ENCODE measurements at places on chromosomes 4 and X. TPM values are rescaled to one million over a fixed set of nuclear protein-coding genes. Genes with fewer than 3 reads are reported as not detected.
A peak's percentile ranks its signal among the peaks of the same experiment; 100 is the strongest.

GRCh38 chr4:98613453-98614075, 44.8 kb downstream of the TSPAN5 start:
- no peak for DNase-seq

DNA sequence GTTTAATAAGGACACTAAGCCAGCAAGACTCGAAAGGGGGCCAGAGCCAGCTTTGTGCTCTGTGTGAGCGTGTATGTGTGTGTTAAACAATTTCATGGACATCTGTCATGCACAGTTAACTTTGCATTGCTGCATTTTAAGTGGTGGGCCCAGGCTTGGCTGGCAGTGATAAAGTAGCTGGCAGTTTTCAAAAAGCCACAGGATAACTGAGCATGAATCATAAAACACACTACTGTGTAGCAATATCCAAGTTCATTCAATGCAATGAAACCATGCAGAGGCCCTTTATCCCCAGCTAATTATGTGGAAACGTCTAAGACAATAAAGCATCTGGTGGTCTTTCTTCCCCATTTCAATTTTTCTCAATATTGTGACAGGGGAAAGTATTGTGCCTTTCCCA, 132.9 kb downstream of the NKX6-1 start:
- no peak for DNase-seq

DNA sequence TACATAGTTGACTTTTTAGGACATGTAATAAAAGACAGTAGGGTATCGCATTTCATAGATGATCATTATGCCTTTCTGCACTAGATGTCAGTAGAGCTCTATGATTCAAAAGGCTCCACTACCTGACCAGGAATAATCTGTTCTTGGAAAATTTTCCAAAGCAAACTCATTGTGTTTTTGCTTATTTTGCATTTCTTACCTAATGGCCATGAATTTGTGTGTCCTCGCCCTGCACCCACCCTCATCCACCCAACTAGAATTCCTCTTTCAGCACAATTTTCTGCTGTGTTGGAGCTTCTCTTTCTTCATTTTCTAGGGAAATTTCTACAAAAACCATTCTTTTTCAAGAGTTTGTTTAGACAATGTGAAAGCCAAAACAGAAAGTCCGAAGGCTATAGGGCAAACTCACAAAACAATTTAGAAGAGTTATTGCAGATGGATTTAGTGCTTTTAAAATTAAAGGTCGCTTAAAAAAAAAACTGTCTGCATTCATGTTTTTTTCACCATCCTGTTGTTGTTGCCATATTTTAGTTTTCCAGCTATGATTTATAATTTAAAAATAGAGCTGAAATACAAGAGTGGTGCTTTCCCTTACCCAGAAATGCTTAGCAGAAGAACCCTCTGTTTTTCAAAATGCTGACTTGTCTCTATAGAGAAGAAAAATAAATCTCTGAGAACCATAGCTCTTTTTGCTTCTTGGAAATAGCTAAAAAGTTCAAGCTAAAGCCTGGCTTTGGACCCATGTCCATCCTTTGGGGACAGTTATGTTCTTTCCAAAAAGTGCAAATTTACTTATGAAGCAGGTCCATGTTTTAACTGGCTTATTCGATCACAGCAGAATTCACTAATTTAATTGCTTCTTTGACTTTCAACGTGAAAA, 183.7 kb downstream of the SPATA18 start:
- peak; percentile 74 for DNase-seq

- no peak for DNase-seq
Observed at GRCh38 chr4:22766068-22766467, 73.3 kb downstream of the GBA3 start.

GRCh38 chrX:116357329-116357728, 79.1 kb upstream of the SLC6A14 start:
- no peak for DNase-seq

GRCh38 chrX:115264009-115264408, 25.5 kb upstream of the LUZP4 start:
- no peak for DNase-seq

DNA sequence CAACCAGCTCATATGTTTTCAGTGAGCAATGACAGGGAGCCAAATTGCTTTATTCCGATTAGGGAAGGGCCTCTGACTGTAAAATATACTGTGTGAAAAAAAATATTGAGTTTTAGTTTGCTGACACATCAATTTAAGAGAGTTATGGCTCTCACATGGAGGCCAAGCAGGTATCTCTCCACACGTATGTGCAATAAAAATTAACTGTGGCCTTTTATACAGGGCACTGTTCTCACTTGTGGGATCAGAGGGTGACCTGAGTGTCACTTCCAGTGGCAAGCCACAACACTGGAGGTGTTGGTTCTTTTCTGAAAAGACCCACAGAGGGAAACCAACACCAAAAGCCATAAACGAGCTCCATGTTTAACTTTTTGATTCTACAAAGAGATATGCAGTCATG, 462.8 kb downstream of the MID1IP1 start:
- DNase-seq: no peak

GRCh38 chr4:128660361-128661215, 148.9 kb upstream of the JADE1 start:
- no peak for DNase-seq

DNA sequence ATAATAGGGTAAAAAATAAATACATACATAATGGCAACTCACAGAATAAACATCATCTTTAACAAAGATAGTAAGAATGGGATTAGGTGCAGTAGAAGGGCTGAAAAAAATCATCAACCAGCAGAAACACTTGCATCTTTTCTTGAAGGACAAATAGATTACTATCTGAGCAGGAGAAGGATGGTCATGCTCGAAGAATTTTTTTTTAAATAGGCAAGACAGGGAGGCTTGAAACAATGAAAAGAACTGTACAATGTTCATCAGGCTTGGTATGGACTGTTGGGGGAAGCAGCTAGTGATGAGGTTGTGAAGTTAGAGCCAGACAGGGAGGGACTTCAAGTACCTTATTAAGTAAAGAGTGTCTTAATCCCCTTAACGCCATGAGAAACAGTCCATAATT, 167.4 kb upstream of the LDB2 start:
- no peak for DNase-seq

DNA sequence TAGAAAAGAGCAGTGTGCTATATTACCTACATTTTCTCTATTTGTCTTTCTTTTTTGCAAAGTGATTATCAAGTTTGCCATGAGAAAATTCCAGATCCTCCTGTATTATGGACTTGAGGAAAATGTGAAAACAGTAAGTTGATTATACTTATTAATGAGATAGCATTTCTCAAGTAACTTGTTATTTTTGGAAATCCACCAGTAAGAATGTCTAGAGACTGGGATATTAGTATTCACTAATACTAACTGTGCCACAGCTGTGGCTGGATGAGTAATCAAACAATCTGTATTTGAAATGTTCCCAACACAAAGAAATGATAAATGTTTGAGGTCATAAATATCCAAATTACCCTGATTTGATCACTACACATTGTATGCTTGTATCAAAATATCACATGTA, 147.0 kb upstream of the CTSO start:
- DNase-seq: no peak

DNA sequence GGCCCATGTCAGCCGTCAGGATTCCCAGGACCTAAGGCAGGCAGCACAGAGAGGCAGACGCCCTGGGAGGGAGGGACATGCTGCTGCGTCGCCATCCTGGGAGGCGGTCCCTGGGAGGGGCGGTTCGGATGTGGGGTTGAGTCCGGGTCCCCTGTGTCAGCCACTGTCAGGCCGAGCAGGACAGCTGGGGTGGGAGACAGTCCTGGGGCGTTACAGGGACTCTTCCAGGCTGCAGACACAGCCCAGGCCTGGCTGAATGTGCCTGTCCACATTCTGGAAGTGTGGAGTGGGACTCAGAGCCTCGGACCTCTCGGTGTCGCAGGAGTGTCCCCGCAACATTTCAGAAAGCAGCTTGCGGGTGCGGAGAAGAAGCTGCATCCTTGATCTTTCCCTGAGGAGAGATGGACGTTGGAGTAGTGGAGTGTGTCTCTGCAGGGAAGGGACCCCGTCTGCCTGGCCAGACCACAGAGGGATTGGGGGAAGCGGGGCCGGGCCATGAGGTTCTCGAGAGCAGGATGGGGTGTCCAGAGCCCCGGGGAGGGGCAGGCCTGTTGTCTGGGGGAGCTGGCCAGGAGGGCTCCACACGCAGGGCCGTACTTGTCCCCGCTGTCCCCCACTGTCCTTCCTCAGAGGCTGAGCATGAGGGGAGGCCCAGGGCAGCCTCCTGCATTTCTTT, 6.1 kb downstream of the AKAP17A start:
- no peak for DNase-seq

GRCh38 chr4:83259586-83259985, 25.0 kb downstream of the COQ2 start:
- DNase-seq: no peak

GRCh38 chrX:34238896-34239295, 106.8 kb upstream of the FAM47A start:
- DNase-seq: no peak

DNA sequence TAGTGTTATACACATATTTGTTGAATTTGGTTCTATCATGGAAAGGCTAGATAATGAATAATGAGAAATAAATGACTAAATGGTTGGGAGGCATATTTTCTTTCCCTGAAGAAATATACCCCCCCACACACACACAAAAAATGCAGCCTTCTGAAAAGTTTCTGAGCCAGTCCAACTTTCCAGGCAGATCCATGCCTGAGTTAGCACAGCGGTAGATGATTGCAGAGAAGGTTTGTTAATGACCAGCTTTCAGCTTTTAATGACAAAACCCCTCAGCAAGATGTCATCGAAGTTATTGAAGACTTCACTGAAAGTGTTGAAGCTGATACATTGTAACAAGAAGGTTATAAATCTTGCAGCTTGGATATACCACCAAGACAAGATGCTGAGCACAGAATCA, 61.4 kb downstream of the GBA3 start:
- DNase-seq: no peak

GRCh38 chr4:70178075-70178660, 17.4 kb upstream of the ODAM start:
- no peak for DNase-seq

GRCh38 chr4:106369456-106370060, 980 bp upstream of the GIMD1 start:
- DNase-seq: peak; percentile 90

- DNase-seq: no peak
Observed at GRCh38 chr4:130210864-130211263, 1114.9 kb downstream of the C4orf33 start.

- DNase-seq: no peak
Observed at GRCh38 chr4:39324446-39324845, 41.7 kb downstream of the RFC1 start.

DNA sequence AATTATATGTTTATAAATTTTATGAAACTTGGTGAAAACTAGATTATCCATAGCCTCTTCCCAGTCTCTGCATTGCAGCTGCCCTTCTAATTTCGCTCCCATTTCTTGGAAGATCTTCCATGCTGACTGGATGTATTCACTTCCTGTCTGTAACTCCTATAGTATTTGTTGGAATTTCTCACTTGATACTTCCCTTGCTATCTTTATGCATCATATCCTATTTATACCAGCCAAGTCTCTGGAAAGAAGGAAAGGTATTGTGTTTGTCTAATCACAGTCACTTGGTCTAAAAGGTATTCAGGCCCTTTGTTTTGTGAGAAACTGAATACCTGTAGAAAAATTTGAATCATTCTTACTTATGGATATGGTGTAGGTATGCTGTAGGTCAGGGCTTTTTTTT, 870.9 kb upstream of the FRG1 start:
- DNase-seq: no peak

- DNase-seq: no peak
Observed at GRCh38 chr4:157587681-157588423, 367.3 kb downstream of the GRIA2 start.

GRCh38 chr4:41887821-41888686, 47.2 kb upstream of the TMEM33 start:
- peak; percentile 77 for DNase-seq

DNA sequence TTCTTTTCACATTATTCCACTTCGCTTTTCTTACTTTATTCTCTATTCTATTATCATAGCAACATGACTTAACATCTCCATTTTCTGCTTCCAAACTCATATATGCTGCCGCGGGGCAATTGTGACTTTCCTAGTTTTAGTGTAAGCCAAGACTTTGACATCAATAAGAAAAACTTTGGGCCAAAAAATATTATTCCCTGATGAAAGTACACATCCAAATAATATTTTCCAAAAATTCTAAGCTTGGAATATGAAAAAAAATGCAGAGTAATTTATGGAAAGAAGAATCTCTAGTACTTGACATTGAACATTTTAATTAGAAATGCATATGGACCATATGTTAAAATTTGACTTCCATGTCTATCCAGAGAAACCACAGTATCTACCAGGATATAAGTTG, 995.1 kb upstream of the INTU start:
- no peak for DNase-seq

GRCh38 chrX:133913009-133913408, 72.4 kb downstream of the GPC3 start:
- DNase-seq: no peak

DNA sequence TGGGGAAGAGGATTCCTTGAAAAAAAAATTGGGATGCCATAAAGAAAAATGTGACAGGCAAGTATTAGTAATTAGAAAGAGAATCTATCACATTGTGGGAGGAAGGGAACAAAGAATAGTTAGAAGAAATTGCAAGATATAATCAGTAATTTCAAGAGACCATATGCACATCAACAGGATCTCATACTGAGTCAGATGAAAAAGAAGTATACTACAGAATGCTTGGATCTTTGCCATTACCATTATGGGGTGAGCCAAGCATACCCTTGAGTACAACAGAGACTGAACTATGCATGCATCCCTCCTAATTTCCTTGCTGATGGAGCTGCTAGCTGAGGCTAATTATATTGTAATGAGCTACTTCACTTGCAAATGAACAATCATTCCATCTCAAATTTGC, 287.6 kb downstream of the PAPSS1 start:
- no peak for DNase-seq

DNA sequence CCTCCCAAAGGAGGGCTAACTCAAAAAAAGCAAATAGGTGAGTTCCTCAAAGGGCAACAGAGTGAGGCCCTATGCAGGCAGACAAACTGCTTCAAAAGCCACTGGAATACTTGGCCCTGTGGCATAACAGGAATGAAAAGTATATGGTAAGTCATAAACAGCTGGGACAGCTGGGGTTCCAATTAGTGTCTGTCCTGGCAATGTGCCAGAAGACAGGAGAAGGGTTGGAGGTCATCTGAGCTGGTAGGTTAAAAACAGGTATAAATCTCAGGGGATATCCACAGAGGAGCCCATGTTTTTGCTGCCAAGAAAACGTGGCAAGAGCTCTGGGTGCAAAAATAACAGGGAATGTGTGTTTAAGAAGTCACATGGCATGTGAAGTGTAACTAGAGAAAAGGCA, 111.6 kb downstream of the APOOL start:
- DNase-seq: no peak

- no peak for DNase-seq
Observed at GRCh38 chr4:15065516-15065915, 63.2 kb downstream of the CPEB2 start.

GRCh38 chr4:184802697-184803015, 23.1 kb downstream of the ACSL1 start:
- DNase-seq: no peak

GRCh38 chrX:69231903-69232302, 66.7 kb upstream of the PJA1 start:
- no peak for DNase-seq

PRKG2 gene
- not detected for total RNA-seq

SLC16A2 gene
- 0.60 TPM for total RNA-seq

AFF2 gene
- total RNA-seq: 0.22 TPM

MAGEB2 gene
- total RNA-seq: not detected

UCP1 gene
- not detected for total RNA-seq

FMR1 gene
- 25.2 TPM for total RNA-seq

EFHC2 gene
- total RNA-seq: not detected

CSAG3 gene
- total RNA-seq: not detected

IL13RA2 gene
- 0.20 TPM for total RNA-seq

FAM156A gene
- 3.5 TPM for total RNA-seq

Data from lung microvascular endothelial cell (primary cell).